ENCODE measurements at places on chromosomes 12 and 14.

- H3K27me3 ChIP-seq, result no peaks in the 10 kb centered on the region
- H3K36me3 ChIP-seq, result peaks cover 3% of the 10 kb centered on the region
- peak overlapping the region; percentile 10 for H3K27ac ChIP-seq
- DNase-seq, result no peak
- H3K4me1 ChIP-seq, result peaks cover 67% of the 10 kb centered on the region
Measured at GRCh38 chr12:89661706-89662330, 46.8 kb downstream of the ATP2B1 start.

DNA sequence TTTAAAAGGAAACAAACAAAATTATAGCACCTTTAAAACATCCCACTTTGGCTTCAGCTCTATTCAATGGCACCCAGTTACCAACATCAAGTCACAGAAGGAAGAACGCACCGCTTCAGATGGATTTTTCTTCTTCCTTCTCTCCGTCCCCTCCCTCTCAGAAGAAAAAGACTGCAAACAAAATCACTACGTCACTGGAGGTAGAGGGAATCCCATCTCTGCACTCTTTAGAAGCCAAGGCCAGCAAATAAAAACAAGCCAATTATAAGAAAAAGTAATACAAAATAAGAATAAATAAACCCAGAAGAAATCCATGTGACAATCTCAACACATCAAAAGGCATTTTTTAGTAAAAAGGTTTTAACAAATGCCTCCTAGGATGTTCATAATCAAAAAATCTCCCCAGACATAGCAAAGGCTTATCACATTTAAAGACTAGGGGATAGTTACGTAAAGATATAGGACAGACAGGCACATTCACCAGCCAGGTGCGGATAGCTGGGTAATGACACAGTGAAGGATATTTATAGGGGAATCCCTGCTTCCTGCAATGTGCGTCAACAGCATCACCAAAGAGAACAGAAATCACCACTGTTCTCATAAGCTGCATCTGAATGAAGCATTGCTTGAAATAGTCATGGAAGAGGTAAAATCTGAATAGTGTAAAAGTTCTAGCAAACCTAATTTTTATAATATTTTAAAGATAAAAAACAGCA, 89.4 kb downstream of the R3HDM2 start:
- peaks cover 18% of the 10 kb centered on the region for H3K36me3 ChIP-seq
- peaks cover 33% of the 10 kb centered on the region for H3K4me1 ChIP-seq
- H3K4me3 ChIP-seq, result no peak overlapping the region

DNA sequence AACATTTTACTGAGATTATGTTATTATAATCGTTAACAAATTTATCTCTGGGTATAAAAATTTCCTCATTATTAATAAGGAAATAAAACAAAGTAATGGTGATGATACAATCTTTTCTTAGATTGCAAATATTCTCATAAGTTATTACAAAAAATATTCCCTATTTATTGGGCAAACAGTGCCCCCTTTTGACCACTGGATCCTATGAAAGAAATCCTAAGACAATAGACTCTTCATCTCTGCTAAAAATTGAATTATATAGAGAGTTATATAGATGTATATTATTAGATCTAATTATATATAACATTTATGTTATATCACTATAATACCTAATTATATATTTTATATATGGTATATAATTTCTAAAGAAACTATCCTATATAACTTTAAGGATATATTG, 94.2 kb upstream of the FGD4 start:
- no peaks in the 10 kb centered on the region for H3K4me1 ChIP-seq
- no peak overlapping the region for H3K4me3 ChIP-seq
- no peaks in the 10 kb centered on the region for H3K27me3 ChIP-seq
- H3K36me3 ChIP-seq, result no peaks in the 10 kb centered on the region
- peak; percentile 16 for DNase-seq

DNA sequence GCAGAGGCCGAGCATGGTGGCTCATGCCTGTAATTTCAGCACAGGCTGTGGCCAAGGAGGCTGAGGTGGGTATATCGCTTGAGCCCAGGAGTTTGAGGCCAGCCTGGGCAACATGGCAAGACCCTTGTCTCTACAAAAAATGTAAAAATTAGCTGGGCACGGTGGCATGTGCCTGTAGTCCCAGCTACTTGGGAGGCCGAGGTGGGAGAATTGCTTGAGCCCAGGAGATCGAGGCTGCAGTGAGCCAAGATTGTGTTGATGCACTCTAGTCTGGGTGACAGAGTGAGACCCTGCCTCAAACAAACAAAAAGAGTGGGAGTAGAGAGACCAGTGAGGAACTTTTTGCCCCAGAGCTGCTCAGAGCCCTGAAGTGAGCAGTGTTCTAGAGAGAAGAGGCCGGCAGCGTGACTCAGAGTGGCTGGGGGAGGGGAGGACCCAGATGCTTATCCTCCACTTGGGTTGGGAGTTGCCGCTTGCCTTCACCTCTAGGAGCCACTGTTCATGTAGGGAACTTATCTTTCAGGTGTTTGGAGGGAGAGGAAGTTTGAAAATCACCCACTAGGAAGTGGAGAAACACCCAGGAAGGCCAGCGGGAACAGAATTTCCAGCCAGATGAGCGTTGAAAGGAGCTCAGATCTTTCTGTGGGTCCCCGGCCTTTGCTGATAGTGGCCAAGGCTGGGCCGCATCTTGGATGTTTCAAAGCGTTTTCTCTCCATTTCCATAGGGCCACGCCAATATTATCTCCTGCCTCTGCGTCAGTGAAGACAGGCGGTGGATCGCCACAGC, 15.3 kb downstream of the CFAP251 start:
- H3K27ac ChIP-seq, result no peak overlapping the region
- H3K4me1 ChIP-seq, result peaks cover 4% of the 10 kb centered on the region
- peaks cover 6% of the 10 kb centered on the region for H3K36me3 ChIP-seq

DNA sequence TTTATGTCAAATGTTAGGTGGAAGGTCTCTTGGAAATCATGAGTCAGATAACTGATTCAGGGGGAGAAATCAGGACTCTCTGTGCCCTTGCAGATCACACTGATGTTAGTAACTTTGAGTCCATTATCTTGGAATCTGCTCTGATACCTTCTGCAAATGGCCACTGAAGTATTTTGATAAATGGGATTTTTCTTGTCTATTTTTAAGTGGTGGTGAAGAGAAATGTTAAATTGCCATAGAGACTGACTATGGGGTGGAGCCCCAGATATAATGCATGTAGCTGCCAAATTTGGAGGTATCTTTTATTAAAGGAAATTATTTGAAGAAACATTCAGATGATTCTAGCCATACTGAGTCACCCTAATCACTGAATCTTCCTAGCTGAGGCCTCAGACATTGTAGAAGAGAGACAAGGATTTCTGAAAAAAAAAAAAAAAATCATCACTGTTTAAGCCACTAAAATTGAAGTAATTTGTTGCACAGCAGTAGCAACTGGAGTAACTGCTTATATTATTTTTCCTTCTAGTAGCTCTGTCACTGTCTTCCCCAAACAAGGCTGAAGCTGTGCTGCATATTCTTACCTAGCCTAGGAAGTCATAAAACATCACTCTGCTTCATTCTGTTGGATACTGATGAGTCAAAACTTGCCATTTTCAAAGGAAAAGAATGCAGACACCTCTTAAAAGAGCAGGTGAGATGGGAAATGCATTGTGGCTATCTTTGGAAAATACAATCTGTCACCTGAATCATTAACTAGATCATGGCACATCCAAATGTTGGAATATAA, 36.0 kb upstream of the CLEC14A start:
- H3K36me3 ChIP-seq, result no peaks in the 10 kb centered on the region
- peaks cover 4% of the 10 kb centered on the region for H3K27me3 ChIP-seq
- no peak for DNase-seq

DNA sequence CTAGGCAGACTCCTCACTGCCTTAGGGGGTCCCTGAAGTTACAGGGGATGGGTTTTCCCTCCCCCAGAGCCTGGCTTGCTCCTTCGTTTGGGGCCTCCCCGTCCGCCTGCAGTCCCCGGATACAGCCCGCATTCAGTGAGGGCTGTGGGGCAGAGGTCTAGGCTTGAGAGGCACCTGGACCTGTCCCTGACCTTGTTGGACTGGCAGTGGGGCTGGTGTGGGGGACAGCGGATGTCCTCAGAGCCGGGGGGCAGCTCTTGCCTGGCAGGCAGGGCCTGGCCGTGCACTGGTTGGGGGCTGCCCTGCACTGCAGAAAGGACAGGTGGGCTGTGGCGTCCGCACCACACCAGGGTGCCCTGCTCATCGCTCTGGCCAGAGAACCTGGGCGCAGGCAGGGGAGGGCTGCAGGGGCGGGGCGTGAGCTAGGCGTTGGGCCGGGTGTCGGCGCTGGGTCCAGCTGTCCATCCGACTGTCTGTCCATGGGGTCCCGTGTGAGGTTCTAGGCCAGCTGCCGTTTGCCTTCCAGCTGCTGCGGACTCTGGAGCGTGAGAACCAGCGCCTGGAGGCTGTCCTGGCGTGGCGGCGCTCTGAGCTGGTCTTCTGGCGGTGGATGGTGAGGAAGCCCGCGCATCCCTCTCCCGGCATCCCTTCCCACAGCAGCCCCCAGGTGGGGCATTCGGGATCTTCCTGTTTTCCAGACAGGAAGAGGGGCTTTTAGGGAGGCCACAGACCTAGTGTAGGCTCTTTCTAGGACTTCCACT, 6.0 kb downstream of the TEDC1 start:
- no peaks in the 10 kb centered on the region for H3K27me3 ChIP-seq
- peaks cover under 1% of the 10 kb centered on the region for H3K4me1 ChIP-seq
- DNase-seq, result no peak
- no peaks in the 10 kb centered on the region for H3K36me3 ChIP-seq
- H3K27ac ChIP-seq, result no peak overlapping the region

GRCh38 chr12:3222979-3223378, 145.8 kb downstream of the TSPAN9 start:
- no peak for DNase-seq
- H3K4me3 ChIP-seq, result no peak overlapping the region
- H3K36me3 ChIP-seq, result no peaks in the 10 kb centered on the region
- H3K27me3 ChIP-seq, result no peaks in the 10 kb centered on the region
- H3K27ac ChIP-seq, result no peak overlapping the region

DNA sequence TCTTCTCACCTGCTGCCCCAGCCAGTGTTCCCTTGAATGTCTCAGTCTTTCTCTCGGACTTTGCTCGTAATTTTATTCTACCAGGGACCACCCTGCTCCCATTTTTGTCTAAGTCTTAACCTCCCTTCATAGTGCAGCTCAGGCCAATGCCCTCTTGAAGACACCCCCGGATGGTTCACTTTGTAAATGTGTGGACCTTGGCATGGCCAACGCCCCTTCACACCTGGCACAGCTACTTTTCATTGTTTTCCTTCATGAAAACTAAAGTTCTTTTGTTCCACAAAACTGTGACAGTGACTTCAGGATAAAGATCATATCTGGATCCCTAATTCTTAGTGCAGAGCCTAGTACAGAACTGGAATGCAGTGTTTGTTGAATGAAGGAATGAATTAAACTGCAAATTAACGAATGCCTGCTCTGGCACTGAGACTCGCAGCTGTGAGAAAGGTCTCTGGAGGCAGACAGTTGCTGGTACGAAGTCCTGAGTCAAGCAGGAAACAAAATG, 3.5 kb upstream of the RNASE4 start:
- no peak overlapping the region for H3K27ac ChIP-seq
- peak; percentile 66 for DNase-seq
- no peaks in the 10 kb centered on the region for H3K36me3 ChIP-seq
- no peak overlapping the region for H3K4me3 ChIP-seq

GRCh38 chr12:69966839-69967238, 141.8 kb downstream of the MYRFL start:
- H3K4me3 ChIP-seq, result no peak overlapping the region
- H3K4me1 ChIP-seq, result no peaks in the 10 kb centered on the region
- no peak overlapping the region for H3K27ac ChIP-seq

- peaks cover 5% of the 10 kb centered on the region for H3K4me1 ChIP-seq
- no peak overlapping the region for H3K27ac ChIP-seq
- no peaks in the 10 kb centered on the region for H3K27me3 ChIP-seq
- H3K36me3 ChIP-seq, result no peaks in the 10 kb centered on the region
- DNase-seq, result no peak
- no peak overlapping the region for H3K4me3 ChIP-seq
Measured at GRCh38 chr12:54605138-54605970, 16.9 kb upstream of the PPP1R1A start.

DNA sequence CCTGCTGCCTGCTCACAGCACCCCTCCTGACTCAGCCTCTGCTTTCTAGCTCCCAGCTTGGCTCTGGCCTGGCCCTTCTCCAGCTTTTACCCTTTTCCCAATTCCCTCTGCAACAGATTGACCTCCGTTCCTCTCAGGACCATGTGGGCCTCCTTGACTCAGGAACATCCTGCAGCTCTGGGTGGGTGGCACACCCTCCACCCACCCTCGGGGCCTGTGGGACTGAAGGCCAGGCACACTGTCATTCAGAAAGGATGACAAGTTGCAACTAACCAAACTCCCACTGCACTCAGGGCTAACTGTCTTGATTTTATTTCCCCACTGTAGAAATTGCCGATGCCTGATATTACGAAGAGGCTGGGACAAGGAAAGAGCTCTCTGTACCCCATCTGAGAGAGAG, 59.4 kb downstream of the HELB start:
- no peaks in the 10 kb centered on the region for H3K27me3 ChIP-seq
- no peak for DNase-seq
- peaks cover 3% of the 10 kb centered on the region for H3K36me3 ChIP-seq
- H3K4me1 ChIP-seq, result no peaks in the 10 kb centered on the region

DNA sequence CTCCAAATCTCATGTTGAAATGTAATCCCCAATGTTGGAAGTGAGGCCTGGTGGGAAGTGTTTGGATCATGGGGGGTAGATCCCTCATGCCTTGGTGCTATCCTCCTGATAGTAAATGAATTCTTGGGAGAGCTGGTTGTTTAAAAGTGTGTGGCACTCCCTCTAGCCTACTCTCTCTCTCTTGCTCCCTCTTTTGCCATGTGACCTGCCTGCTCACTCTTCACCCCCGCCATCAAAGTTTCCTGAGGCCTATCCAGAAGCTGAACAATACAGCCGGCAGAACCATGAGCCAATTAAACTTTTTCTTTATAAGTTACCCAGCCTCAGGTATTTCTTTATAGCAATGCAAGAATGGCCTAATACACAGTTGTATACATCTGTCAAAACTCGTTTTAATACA, 62.5 kb downstream of the BCL2L14 start:
- peaks cover 4% of the 10 kb centered on the region for H3K27me3 ChIP-seq
- H3K36me3 ChIP-seq, result no peaks in the 10 kb centered on the region
- no peak overlapping the region for H3K4me3 ChIP-seq
- H3K4me1 ChIP-seq, result no peaks in the 10 kb centered on the region

All from activated CD8-positive, alpha-beta T cell treated with anti-CD3 and anti-CD28 coated beads for 36 hours (primary cell).